ENCODE measurements at places on chromosomes 13 and 19.

DNA sequence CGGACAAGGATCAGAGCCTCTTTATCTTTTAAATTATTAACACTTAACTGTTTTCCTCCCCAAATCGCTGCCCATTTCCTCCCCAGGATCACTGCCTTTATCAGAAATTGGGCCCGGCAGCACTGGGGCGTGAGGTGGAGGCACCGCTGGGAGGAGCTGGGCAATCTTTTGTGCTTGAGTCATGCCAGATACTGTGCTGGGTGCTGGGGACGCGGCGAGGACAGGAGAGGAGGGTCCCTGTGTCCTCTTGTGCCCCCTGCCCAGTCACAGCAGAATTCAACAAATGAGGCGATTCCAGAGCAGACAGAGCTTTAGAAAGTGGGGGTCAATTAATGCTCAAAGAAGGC, 347.8 kb downstream of the ZNF536 start:
- no peak for DNase-seq

DNA sequence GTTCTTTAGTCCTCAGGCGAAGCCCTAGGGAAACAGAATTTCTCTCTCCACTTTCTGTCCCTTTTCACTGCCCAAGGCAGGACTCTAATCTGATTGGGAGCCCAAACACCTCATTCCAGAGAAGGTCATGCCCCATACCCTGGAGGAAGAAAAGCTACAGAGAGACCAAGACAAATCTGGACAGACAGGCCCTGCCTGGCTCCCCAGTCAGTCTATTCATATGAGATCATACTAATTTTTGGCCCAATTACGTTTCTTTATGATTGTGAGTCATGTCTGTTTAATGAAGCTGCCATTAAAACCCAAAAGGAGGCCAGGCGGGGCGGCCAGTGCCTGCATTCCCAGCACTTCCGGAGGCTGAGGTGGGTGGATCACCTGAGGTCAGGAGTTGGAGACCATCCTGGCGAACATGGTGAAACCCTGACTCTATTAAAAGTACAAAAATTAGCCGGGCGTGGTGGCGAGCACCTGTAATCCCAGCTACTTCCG, 3.3 kb upstream of the AP3D1 start:
- DNase-seq, result no peak

- no peak for DNase-seq
These were observed 3.5 kb downstream of the IER2 start for GRCh38 chr19:13153569-13154240.

DNA sequence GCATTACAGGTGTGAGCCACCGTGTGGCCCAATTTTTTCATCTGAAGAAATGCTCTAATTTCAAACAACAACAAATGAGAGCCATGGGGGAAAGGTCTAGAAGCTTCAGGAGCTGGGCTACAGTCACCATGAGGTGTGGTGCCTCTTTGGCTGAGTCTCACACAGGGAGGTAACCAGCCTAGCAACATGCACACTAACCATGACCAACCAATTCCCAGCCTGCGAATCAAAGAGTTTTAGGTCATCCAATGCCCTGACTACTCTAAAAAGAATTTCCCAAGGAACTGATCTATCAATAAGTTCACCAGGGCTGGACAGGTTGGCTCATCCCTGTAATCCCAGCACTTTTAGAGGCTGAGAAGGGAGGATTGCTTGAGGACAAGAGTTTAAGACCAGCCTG, 29.9 kb downstream of the PBX4 start:
- no peak for DNase-seq

DNA sequence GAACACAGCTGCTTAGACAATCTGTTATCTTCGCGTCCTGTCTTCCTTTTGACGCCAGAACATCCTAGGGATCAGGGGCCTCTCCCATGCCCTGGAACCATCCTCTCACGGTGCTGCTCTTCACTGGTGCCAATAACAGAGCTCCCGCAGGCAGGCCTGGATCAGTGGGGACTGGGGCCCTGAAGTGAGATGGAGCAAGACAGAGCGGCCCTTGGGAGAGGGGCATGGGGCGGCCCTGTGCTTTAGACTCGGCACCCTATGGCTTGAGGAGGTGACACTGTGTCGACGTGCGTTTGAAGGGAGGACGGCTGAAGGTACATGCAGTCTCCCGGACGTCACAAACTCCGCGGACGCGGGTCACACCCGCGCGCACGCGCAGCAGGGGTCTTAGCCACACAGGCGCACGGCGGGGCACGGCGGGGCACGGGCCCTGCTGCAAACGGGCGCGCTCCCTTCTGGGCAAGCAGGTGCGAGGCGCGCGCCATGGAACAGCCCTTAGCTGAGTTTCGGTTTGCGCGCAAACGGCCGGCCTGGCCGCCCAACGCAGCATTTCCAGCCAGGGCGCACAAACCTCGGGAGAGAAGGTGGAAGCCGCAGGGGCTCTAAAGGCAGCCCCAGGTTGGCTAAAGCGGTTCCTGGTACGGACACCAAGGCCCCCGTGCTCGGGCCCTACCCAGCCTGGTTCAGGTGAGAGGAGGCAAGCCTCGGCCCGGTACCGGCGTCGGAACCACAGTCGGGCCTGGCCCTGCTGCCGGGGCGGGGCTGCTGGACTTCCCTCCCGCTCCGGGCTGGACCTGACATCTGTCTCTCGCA, 16.5 kb upstream of the RNF17 start:
- peak; percentile 54 for DNase-seq

GRCh38 chr13:103161476-103161875, 95.3 kb upstream of the SLC10A2 start:
- DNase-seq, result no peak

DNA sequence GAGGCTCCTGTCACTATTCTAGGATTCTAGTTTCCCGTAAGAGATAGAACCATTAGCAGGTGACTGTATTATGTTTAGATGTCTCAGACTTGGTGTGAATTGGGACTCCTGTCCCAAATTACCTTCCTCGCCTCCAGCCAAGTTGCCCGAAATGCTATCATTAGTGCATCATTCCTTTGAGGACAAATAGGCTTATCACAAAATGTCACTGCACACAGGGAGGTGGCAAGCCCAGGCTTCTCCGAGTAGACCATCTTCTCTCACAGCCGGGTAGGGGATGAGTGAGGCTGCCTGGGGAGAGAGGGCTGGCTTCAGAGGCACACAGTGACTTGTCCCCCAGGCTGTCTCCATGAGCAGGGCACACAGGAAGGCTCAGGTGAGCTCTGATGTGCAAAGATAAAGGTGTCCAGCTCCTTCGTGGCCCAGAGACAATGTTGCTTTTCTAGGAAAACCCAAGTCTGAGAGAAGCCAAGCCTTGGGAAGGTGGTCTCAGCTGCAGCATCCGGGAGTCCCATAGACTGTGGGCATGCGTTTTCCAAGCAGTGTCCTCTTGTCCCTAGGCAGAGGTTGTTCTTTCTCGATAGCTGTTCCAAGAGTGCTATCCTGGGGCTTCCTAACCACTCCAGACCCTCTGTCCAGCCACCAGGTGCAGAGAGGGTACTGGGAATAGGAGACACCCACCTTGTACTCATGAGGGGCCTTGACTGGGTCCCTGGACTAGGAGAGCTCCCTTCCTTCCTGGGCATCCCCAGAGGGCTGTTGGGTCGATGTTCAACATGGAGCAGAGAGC, 163.1 kb upstream of the TSHZ3 start:
- no peak for DNase-seq

DNA sequence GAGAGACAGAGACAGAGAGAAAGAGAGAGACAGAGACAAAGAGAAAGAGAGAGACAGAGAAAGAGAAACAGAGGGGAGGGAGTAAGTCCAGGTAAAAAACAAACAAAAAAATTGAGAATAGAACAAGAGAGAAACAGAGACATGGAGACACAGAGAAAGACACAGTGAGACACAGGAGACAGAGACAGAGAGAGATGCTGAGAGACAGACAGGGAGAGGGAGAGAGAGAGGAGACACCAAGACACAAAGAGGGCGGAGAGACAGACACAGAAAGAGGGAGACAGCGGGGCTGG, 5.8 kb upstream of the PROZ start:
- no peak for DNase-seq

DNA sequence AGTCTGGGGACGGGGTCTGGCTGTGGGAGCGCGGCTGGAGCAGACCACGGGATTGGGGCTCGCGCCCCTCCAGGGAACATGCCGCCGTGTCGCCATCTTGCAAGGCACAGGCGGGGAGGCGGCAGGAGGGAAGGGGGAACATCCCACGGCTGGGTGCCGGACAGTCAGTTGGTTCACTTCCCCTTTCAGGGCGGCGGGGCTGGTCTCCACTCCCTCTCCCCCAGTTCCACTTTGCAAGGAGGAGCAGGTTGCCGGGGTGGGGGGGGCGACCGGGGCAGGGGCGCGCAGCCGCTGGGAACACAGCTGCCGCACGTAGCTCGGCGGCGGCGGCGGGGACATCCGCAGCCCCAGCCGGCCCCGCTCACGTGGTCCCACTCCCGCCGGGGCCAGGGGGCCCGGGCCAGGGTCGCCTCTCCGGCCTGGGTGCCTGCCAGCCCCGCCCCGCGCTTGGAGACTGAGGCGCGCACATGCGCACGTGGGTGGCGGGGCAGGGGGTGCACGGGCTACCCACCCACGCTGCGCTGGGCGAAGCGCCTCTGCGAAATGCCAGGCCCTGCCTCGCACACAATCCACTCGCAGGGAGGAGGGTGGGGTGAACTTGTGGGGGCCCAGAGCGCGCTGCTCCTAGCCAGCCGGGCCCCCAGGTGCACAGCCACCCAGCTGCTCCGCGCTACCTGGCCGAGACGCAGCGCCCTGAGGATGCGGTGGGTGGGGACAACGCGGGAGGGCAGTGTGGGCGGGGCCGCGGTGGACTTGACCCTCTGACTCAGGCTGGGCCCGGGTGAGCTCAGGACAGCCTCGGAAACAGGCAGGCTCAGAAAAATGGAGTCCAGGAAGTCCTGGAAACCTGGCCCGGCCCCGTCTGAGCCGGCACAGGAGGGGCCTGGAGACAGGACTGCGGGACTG, 6.4 kb downstream of the KLF16 start:
- peak; percentile 59 for DNase-seq

GRCh38 chr19:6138066-6138465, 2.6 kb downstream of the ACSBG2 start:
- DNase-seq, result no peak

- no peak for DNase-seq
These were observed 486 bp upstream of the ZNF805 start for GRCh38 chr19:57239982-57240310.

GRCh38 chr19:10554760-10555609, 10.8 kb downstream of the KRI1 start:
- DNase-seq, result no peak

DNA sequence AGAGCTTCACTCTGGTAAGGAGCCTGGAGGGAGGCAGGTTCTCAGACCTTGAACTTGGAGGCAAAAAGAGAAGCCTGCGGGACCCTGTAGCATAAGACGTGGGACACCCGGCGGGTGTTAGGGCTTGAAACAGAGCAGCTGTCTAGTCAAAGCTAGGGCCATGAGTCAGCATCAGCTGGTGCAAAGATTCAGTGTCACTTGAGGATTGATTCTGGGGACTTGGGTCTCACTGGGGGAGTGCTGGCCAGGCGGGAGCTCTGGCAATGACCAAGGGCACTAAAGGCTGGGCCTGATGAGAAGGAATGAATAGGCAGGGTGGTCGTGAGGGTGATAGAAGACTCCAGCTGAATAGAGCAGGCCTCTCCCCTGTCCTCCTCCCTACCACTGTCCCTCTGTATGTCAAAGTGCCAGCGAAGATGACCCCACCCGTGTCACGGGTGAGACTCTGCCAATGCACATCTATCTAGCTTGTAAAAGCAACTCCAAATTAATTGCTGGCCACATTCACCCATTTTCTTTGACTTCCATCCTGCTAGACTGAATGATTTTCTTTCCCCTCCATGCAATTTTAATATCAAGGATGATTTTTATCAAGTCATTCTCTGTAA, 97.1 kb downstream of the MBNL2 start:
- DNase-seq, result no peak

DNA sequence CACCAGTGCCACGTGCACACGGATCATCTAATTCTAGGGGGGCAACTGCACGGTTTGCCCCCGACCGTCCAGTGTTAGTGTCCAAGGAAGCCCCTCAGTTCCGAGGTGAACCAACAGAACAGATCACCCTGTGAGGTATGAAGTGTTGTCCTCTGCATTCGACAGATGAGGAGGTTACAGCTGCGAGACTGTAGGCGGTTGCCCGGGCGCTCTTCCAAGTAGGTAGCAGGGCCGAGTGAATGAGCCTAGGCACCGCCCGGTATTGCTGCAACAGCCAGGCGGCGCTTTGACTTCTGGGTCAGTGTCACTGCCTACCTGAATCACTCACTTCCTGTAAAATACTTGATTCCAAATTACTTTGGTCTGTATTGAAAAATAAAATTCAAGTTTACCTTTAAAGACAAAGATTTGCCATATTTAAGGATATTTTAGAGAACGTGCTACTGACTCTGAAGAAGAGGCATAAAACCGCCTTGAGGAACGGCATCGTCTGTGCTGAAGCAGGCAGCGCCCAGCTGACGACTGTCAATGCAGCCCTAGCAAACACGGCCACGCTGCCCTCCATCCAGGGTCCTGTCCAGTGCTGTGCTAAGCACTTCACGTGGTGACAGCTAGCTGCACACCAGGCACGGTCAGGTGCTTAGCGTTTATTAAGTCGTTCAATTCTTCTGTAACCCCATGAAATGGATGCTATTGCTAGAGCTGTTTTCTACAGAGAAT, 19.3 kb upstream of the RASA3 start:
- DNase-seq, result peak; percentile 56

- DNase-seq, result no peak
These were observed 47.9 kb upstream of the EPHX3 start for GRCh38 chr19:15280048-15280725.

GRCh38 chr13:40779049-40779448, 8.1 kb upstream of the MRPS31 start:
- DNase-seq, result no peak

- no peak for DNase-seq
These were observed 11.6 kb downstream of the SUGT1 start for GRCh38 chr13:52664272-52664671.

DNA sequence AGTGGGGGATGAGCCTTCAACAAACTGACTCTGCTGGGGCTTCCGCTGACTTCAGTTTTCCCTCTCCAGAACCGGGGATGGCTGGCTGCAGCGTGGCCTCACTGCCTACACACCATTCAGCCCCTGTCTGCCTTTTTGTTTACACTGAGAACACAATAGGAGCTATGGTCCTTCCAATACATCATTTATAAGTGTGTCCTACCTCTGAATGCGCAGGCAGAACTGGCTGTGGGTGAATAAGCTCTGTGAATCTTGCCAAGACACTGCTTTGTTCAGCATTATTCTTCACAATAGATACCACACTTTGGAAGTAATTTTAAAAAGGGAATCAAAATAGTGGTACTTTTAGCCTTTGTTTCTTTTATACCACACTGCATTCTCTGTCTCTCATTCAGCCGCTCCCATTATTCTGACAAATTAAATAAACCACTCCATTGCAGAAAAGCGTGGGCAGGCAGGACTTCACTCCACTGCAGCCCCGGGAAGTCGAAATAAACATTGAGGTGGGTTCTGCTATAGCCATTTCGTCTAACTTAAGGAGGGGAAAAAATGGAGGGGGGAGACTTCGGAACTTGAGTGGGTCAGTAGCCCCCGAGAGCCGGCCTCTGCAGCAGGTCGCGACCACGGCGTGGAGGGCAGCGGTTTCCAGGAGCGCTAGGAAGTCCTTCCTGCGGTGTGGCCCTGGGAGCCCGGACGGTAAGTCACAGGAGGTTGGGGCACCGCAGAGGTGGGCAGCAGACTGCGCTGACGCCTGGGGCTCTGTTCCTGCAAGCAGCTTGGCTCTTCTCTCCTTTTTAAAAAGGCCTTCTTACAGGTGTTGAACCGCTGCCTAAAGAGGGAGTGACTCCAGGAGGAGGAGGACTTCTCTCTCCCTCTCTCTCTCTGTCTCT, 94.8 kb upstream of the SOX1 start:
- DNase-seq, result no peak

- DNase-seq, result no peak
These were observed 2.3 kb downstream of the NCCRP1 start for GRCh38 chr19:39199025-39199424.

All from activated CD4-positive, alpha-beta memory T cell treated with anti-CD3 and anti-CD28 coated beads, Interleukin-2, amount 10 ng/mL, durations not matched to agents 7 days and 5 days (primary cell).